ENCODE measurements at places on chromosomes 7 and 10.

DNA sequence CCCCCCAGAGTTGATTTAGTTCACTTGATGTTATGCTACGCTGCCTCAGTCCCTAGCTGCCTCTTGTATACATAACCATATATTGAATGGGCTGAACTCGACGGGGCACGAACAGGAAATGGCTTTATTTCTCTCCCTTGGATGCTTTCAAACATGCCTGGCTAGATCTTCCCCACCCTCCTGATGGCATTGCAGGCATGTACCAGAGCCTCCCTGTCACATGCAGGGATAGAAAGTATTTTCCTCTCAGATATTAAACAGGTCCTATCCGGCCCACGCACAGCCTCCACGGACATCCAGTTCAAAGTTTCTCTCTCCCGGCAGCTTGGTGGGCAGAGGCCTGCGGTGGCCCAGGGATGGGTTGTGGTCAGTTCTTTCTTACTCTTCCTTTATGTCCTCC, 422.1 kb downstream of the RPS24 start:
- no peak for DNase-seq

DNA sequence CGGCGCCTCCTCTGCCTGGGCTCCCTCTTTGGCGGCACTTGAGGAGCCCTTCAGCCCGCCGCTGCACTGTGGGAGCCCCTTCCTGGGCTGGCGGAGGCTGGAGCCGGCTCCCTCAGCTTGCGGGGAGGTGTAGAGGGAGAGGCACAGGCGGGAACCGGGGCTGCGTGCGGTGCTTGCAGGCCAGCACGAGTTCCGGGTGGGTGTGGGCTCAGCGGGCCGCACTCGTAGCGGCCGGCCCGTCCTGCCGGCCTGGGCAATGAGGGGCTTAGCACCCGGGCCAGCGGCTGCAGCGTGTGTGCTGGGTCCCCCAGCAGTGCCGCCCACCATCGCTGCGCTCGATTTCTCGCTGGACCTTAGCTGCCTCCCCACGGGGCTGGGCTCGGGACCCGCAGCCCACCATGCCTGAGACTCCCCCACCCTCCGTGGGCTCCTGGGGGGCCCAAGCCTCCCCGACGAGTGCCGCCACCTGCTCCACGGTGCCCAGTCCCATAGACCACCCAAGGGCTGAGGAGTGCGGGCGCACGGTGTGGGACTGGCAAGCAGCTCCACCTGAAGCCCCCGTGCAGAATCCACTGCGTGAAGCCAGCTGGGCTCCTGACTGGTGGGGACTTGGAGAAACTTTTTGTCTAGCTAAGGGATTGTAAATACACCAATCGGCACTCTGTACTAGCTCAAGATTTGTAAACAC, 73.8 kb upstream of the KMT2E start:
- no peak for DNase-seq

DNA sequence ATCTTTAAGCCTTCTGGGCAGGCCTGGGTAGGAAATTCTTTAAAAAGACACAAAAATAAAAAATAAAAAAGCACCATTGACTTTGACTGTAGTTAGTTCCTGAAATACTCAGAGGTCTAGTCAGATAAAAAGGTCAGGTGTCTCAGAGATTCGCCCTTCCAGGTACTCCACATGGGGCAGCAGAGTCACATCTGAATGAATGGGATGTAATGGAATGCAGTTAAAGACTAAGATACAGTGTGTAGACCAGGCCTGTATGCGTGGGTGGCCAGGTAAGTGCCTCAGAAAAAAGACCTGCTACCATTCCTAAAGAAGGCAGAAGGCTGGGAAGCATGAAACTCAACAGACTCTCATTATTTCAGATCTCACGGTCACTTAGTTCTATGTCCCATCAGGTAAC, 68.6 kb upstream of the SEM1 start:
- DNase-seq: no peak

DNA sequence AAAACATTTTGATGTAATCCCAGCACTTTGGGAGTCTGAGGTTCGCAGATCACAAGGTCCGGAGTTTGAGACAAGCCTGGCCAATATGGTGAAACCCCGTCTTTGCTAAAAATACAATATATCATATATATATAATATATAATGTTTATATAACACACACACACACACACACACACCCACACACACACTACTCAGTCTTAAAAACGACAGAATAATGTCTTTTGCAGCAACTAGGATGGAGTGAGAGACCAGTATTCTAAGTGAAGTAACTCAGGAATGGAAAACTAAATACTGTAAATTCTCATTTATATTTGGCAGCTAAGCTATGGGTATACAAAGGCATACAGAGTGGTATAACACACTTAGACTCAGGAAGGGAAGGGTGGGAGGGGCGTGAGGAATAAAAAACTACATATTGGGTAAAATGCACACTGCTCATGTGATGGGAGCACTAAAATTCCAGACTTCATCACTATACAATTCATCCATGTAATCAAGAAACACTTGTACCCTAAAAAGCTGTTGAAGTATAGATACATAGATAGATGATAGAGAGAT, 231.2 kb upstream of the SEMA3A start:
- no peak for DNase-seq

DNA sequence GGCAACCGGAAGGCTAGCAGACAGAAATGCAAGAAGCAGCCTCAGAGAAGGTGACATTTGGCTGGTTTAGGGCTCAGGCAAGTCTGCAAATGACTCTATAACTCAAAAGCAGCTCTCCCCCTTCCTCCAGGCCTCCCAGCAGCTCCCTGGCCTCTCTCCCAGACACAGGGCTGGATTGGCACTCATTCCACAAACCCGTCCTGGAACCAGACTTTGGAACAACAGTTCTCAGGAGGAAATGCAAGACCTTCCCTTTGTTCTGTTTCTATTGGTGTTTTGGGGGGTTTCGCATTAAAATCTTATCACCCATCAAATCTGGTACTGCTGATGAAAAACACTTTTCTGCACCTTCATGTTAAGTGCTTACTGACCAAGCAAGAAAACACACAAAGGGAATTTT, 40.3 kb upstream of the EFCAB10 start:
- no peak for DNase-seq

DNA sequence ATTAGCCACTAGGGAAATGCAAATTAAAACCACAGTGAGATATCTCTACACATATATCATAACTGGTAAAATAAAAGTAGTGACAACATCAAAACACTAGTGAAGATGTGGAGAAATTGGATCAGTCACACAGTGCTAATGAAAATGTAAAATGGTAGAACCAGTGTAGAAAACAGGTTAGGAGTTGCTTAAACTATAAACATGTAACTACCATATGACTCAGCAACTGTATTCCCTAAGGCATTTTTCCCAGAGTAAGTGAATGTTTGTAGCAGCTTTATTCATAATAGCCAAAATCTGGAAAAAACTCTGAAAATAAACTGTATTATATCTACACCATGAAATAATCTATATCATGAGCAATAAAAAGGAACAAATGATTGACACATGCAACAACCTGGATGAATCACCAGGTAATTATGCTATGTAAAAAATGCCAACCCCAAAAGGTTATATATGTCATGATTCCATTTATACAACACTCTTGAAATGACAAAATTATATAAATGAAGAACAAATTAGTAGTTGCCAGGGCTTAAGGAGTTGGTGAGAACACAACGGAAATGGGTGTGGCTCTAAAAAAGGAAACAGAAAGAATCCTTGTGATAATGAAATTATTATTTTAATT, 22.8 kb downstream of the SLC25A40 start:
- DNase-seq: no peak

DNA sequence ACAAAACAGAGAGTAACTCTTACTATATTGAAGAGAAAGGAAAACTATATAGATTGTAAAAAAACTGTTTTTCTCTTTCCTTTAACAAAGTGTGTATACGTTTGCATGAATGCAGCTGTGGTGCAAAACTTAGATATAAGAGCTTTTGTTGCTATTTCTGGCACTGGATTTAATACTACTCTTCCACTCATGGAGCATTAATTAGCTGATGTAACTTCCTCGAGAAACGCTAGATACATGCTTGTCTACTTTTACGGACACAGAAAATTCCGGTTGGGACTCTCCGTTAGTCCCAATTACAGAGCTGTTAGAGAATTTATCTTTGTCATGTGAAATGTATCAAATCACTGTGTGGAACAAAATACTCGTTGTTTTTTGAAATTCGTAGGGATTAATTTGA, 135.5 kb downstream of the ZNF22 start:
- no peak for DNase-seq

GRCh38 chr7:64872351-64873154, 30.5 kb upstream of the ZNF273 start:
- DNase-seq: no peak

GRCh38 chr10:102407425-102408130, 11.0 kb downstream of the PSD start:
- DNase-seq: no peak

- no peak for DNase-seq
These were observed 12.6 kb downstream of the SCD start for GRCh38 chr10:100359529-100360150.

Data from CD4-positive, alpha-beta T cell treated with Interleukin-2 at 100 ng/mL for 4 hours (primary cell).